ENCODE measurements at places on chromosomes 6 and 20.

DNA sequence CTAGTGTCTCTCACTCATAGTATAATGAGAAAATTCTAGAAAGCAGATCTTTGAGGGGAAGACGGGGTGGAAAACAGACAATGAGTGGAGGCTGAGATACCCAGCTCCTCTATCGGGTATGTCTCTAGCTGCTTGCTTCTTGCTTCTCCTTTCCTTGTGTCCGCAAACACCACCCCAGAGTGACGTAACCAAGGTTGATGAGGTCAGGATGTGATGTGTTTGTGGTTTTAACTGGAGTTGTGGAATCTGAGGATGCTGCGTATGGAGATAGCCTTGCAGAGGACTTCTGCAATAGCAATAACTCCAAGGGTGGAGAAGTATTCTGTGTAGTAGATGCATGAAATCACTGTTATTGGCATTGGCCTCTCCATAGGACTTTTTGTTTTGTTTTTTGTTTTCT lies 132.7 kb upstream of the IFNGR1 start:
- DNase-seq = no peak

- DNase-seq = no peak
Measured at GRCh38 chr6:133892813-133893691, 4.1 kb downstream of the TCF21 start.

GRCh38 chr6:95216555-95216954 lies 360.8 kb upstream of the MANEA start:
- DNase-seq = no peak

GRCh38 chr6:16898640-16899396 lies 137.6 kb upstream of the ATXN1 start:
- DNase-seq = no peak

- no peak for DNase-seq
Measured at GRCh38 chr6:169725125-169726048, 1.1 kb upstream of the PHF10 start.

GRCh38 chr6:14620522-14620921 lies 502.9 kb downstream of the CD83 start:
- no peak for DNase-seq

Data from stimulated activated CD8-positive, alpha-beta memory T cell treated with anti-CD3 and anti-CD28 coated beads, Interleukin-4, amount 100 ng/mL, for 4 hours (primary cell).